ENCODE measurements at places on chromosomes 7 and 10. TPM values are rescaled to one million over a fixed set of nuclear protein-coding genes. Genes with fewer than 3 reads are reported as not detected.

DNA sequence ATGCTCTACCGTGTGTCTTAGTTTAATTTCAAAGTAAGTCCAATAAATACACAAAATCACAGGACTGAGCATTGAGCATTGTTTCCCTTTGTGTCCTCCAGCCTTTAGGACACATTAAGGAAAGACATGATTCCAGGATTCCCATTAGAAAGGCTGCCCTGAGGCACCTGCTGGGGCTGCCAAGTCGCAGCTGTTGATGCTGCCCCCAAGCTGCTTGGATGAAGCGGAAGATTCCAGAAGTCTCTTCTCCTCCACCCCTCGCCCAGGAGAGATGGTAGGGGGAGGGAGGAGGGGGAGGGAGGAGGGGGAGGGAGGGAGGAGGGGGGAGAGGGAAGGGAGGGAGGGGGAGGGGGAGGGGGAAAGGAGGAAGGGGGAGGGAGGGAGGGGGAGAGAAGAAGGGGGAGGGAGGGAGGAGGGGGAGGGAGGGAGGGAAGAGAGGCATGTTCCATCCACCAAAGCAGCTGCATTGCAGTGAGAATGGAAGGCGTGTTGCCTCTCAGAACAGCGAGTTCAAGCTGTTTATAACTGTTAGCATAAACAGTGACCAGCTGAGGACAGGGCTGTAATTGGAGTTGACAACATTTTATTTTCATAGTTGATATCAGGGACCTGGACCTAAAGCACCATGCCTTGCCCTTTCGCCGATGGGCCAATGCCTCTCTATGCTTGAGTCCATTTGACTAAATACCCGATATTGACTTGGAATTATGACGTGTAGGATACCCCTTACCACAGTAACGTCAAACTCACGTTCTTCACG lies 67.3 kb downstream of the DIP2C start:
- H3K36me3 ChIP-seq = no peaks in the 10 kb centered on the region
- H3K27ac ChIP-seq = no peak overlapping the region
- DNase-seq = no peak
- H3K4me3 ChIP-seq = no peak overlapping the region
- no peaks in the 10 kb centered on the region for H3K27me3 ChIP-seq
- H3K4me1 ChIP-seq = no peaks in the 10 kb centered on the region

DNA sequence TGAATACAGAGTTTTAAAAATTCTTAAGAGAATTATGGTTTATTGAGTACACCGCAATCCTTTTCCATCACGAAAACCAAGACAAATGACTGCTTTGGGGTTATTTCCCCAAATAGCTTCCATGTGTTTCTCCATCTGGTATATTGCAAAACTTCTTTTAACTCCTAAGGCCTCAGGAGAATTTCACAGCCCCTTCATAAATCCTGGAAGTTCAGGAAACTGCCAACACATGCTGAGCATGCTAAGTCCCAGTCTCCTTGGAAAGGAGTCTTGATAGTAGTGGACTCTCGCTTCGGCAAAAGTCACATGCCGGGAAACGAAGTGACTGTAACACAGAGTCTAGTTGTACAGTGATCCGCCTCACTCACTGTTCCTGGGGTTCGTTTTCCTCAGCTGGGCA lies 88.1 kb upstream of the RSU1 start:
- no peak for DNase-seq
- H3K4me3 ChIP-seq = no peak overlapping the region
- H3K27ac ChIP-seq = no peak overlapping the region
- H3K36me3 ChIP-seq = no peaks in the 10 kb centered on the region
- H3K27me3 ChIP-seq = no peaks in the 10 kb centered on the region

GRCh38 chr10:102285133-102285532 lies 39.8 kb downstream of the GBF1 start:
- no peak overlapping the region for H3K27ac ChIP-seq
- H3K27me3 ChIP-seq = no peaks in the 10 kb centered on the region
- DNase-seq = no peak
- peaks cover 12% of the 10 kb centered on the region for H3K4me1 ChIP-seq
- no peaks in the 10 kb centered on the region for H3K36me3 ChIP-seq

CACUL1 gene
- total RNA-seq = 23.6 TPM

- no peaks in the 10 kb centered on the region for H3K4me1 ChIP-seq
- no peaks in the 10 kb centered on the region for H3K36me3 ChIP-seq
- DNase-seq = peak; percentile 53
- H3K4me3 ChIP-seq = no peak overlapping the region
These were observed 37.0 kb upstream of the RET start for GRCh38 chr10:43039624-43040481.

ARL5B gene
- total RNA-seq = 8.3 TPM

- no peaks in the 10 kb centered on the region for H3K36me3 ChIP-seq
- H3K27ac ChIP-seq = no peak overlapping the region
- no peaks in the 10 kb centered on the region for H3K27me3 ChIP-seq
- H3K4me1 ChIP-seq = no peaks in the 10 kb centered on the region
These were observed 35.3 kb downstream of the DIP2C start for GRCh38 chr10:653991-654646.

INHBA gene
- total RNA-seq = 41.5 TPM

Data from ascending aorta (tissue), 2 donors.